ENCODE measurements at places on chromosomes 5 and 9.

GRCh38 chr9:92964607-92965060 is 17.3 kb downstream of the FGD3 start:
- ATAC-seq: no peak

DNA sequence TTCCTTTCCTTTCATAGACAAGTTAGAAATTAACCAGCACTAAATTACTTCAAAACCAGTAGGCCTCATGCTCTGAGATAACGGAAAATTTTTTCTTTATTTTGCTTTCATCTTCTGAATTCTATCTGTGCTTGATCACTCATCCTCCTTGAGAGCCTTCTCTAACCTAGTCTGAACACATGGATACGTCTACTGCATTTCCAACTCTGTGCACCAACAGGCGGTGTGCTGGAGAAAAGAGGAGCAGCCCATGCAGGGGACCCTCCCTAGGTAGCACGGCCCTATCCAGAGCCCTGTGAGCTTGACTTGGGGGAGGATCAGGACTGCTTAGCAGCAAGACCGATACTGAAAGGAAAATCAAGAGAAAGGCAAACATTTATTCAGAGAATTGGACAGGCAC is 149.8 kb downstream of the AUH start:
- no peak for ATAC-seq

GRCh38 chr5:52771343-52772039 is 16.2 kb upstream of the ITGA1 start:
- no peak for ATAC-seq

DNA sequence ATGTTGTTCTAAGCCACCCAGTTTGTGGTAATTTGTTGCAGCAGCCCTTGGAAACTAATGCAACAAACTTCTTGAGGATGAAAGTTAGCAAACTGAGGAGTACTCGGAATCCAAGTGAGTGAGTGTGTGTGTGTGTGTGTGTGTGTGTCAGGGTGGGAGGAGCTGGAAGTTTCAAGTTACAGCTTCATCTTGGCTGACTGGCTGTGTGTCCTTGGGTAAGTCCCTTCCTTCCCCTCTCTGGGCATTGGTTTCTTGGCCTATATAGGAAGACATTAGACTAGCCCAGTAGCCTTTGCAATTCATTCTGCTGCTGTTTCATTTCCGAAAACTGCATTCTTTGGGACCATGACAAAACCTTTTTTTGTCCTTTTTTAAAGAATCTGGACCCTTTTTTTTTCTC is 157.2 kb downstream of the MELK start:
- ATAC-seq: no peak

DNA sequence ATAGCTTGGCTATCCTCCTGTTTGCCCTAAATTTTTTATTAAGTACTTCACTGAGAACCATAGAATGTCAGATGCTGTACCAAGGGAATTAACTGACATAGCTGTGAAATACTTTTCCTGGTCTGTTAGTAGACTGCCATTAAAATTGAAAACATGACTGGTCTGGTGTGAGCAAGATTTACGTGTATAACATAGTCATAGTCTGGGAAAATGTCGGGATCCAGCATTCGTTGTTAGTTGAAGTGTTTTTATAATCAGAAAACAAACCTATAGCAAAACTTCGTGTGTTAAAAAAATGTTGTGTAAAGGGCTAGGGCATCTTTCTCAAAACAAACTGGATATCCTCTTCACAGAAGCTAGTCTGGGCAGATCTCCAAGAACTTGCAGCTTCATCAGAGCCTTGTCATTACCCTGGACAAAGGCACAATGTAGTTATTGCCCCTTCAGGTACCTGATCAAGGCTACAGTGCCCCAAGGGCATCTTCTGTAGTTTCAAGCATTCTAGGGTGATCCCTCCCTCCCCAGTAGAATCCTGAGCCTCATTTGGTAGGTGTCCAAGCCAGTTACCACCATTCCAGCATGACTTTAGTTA is 454.2 kb upstream of the SGCD start:
- ATAC-seq: no peak

DNA sequence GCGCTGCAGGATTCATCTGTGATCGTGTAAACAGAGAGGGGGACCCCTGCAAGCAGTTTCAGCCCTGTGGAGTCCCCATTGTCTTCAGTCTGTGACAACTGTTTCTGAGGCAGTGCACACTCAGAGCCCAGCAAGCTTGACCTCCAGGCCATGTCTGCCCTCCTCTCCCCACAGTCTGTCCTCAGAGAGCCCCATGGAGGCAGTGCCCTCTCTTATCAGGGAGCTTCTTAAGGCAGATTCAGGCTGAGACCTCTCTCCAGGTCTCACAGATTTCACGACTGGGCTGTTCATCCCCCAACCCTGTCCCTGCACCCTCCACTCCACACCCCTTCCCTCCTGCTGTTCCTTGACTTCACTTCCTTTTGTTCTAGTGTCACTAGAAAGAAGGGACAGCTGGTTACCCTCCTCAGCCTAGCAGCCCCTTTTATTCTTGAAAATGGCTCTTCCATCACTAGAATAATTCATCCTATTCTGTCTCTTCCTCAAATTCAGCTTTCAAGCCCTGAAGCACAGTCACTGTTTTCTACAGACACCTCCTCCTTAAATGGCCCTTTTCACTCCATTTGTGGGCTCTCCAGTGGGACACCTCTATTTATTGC is 218.4 kb downstream of the MED10 start:
- ATAC-seq: no peak

- ATAC-seq: no peak
These were observed 357.8 kb upstream of the CCNG1 start for GRCh38 chr5:163079618-163080017.

- ATAC-seq: no peak
These were observed 65.4 kb upstream of the DHFR start for GRCh38 chr5:80720181-80720580.

DNA sequence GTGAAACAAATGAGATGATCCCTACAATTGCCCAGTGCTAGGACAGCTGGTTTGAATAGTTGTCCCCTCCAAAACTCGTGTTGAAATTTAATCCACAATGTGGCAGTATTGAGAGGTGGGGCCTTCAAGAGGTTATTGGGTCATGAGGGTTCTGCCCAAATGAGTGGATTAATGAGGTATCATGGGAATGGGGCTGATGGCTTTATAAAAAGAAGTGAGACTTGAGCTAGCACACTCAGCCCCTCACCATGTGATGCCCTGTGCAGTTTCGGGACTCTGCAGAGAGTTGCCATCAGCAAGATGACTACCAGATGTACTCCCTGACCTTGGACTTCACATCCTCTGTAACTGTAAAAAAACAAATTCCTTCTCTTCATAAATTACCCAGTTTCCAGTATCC is 33.1 kb downstream of the RANBP6 start:
- no peak for ATAC-seq

GRCh38 chr9:136762915-136763648 is 1.2 kb downstream of the LCN15 start:
- peak; percentile 17 for ATAC-seq

- ATAC-seq: no peak
These were observed 11.4 kb upstream of the NDST1 start for GRCh38 chr5:150496534-150496933.

DNA sequence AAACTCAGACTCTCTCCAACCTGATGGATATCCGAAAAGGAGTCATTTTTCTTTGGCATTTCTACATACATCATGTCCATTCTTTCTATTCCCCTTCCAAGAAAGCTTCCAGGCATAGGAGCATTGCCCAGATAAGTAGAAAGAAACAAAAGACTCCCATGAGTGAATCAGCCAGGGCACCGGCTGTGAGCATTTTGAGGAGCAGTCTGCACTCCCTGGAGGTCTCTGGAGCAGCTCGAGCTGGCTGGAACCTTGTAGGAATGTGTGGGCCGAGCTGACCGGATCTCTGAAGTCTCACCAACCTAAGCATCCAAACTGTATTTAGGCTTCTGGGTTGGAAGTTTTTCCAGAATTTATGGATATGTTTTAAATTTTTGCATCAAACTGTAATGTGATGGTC is 161.4 kb upstream of the TRPC7 start:
- ATAC-seq: no peak

GRCh38 chr5:174412374-174412773 is 312.0 kb upstream of the MSX2 start:
- no peak for ATAC-seq

DNA sequence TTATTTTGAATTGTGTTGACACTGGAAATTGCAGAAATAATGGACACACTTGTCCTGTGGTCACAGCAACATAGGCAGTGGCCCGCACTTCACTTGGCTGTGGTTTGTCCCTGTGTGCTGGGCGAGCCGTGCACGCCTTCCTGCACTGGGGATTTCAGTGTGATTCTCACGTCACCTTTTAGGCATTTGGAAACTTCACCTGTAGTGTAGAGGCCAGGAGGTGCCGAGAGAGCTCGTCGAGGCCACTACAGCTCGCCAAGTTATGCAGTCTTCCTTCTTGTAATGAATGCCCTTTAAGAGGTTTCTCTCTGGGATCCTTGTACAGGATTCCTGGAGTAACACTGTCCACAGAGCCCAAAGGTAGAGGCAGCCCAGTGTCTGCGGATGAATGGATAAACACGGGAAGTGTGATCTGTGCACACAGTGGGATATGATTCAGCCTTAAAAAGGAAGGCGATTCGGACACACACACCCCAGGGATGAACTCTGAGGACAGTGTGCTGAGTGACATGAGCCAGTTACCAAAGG is 14.7 kb downstream of the TRAF2 start:
- no peak for ATAC-seq

DNA sequence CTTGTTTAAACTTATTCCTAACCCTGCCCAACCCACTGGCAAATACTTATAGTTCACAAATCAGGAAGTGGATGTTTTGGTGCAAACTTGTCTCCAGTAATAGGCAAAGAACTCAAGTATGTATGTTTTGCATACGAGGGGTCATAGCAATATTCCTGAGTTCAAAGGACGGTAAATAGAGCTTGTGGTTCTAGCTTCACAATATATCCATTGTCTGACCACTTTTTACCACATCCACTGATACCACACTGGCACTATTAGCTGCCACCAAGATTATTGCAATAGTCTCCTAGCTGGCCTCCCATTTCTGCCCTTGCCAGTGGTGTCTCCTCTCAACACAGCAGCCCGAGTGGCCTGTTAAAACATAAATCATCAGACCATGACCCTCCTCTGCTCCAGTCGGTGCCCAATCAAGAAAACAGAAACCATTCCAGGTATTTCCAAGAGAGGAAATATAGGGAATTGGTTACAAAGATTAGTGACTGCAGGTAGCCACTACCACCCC is 17.0 kb downstream of the GRXCR2 start:
- peak; percentile 17 for ATAC-seq

DNA sequence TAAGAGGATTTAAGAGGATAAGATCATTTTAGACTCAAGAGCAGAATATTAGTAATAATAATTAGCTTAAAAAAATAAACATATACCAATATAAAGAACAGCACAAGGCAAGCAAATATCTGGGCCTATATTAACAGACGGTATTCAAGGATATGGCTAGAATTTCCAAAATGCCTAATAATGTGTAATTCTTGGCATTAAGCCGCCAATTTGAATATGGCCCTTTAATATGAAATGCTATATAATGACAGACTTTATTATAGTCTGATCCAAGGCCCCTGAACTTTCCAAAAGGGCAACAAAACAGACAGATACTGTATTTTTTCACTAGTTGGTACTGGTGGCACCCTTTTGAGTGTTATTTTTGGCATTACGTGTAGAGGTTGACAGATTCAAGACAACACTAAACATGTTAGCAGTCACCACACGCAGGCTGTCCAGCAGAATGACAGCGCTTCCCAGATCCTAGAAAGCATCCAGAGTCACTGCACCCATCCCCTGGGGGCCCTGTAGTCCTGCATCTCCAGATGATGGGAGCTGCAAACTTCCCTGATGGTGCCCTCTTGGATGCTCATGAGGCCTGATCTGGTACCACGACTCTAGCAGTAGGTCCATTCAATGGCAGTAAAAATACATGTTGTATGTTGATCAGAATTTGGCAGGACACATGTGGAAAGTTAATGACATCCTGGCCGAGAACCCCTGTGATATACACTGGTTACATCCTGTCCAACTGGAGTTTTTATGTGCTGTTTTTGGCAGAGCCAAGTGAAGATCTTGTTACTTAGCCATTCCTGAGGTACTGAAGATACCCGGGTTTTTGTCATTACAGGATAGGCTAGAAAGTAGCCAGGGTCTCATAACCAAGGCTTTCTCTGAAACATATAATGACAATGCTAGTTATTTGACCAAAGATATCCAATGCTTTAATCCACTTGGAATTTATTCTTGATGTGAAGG is 1.7 kb upstream of the ABL1 start:
- no peak for ATAC-seq

DNA sequence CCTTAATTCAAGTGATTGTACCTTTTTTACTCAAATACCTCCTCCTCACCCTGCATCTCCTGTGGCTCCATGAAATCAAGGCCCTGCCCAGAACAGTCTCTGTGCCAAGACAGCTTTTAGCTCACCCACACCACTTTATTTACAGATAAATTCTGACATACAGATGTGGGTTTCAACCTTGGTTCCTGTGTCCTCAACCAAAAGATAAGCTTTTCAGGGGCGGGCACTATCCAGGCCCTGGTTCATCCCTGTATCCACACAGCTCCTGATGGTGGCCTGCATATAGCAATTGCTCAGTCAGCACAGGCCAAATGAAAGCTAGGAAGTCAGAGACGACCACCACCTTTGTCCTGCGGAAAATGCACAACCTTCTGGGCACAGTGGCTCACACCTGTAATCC is 8.3 kb downstream of the SHB start:
- ATAC-seq: no peak

DNA sequence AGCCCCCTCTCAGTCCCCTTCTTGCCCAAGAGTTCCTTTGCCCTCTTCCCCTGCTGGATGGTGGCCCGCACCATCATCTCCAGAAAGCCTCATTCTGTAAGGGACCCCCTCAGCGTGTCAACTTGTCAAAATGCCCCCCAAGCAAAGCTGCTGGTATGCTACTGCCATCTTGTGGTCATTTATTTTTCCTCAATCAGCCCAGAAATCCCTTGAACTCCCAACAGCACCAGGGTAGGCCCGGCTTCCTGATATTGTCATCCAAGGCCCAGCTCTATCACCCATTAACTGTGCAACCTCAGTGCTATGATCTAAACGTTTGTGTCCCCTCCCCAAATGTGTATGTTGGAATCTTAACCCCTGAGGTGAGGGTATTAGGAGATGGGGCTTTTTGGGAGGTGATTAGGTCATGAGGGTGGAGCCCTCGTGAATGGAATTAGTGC is 53.2 kb upstream of the FBXW11 start:
- no peak for ATAC-seq

DNA sequence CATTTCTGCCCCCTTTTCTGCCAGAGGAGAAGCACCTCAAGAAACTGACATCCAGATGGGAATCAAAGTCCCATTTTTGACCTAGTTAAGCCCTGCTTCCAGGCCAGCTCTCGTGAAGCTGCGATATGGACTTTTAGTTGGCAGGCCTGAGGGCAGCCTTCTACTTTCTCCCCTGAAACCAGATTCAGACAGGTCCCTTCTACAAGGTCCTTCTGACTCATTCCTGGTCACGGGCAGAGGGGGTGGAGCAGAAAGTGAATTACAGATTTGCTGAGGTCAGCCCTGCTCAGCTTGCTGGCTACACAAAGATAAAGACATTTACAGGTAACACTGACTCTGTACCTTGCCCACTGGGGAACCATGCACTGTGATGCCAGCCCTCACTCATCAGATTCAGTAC is 52.8 kb upstream of the TUT7 start:
- no peak for ATAC-seq

All from gastroesophageal sphincter (tissue), 4 donors.